ENCODE measurements at places on chromosomes 2 and 18.

- no peak for DNase-seq
Measured at GRCh38 chr2:42795841-42796301, 3.5 kb upstream of the HAAO start.

DNA sequence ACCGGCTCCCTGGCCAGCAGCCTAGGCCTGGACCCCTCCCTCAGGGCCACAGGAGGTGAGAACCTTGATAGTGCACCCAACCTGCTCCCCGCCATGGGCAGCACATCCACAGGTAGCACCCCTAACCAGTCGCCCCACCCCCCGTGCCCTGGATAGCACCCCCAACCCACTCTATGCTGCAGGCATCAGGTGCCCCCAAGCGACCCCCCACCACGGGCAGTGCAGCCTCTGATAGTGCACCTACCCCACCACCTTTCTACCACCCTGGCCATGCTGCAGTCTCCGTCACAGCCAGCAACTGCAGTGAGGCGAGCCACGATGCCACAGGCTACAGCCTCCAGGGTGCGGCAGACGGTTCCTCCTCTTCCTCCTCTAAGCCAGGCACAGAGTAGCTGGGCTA is 55.6 kb downstream of the SOWAHC start:
- DNase-seq, result no peak

- no peak for DNase-seq
Measured at GRCh38 chr2:223587301-223587700, 14.9 kb downstream of the SCG2 start.

DNA sequence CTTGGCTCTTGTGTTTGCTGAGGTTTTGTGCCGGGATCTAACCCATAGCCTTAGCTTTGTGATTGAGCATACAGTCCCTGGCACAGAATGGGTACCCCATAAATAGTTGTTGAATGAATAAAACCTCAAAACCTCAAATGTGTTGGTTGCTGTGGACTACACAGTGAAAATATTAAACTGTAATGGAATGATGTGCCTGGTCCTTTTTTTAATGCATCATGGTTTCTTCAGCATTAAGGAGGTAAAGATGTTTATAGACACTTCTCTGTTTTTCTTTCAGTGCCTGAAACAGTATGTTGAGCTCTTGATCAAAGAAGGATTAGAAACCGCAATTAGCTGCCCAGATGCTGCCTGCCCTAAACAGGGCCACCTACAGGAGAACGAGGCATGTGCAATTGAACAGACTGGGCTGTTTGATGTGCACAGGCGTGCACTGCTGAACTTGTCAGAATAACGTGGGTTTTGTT is 97.0 kb downstream of the RNF144A start:
- DNase-seq, result no peak

- no peak for DNase-seq
Measured at GRCh38 chr2:16191431-16192200, 251.3 kb downstream of the MYCN start.

GRCh38 chr18:51150113-51150700 is 47.3 kb downstream of the MEX3C start:
- DNase-seq, result no peak

DNA sequence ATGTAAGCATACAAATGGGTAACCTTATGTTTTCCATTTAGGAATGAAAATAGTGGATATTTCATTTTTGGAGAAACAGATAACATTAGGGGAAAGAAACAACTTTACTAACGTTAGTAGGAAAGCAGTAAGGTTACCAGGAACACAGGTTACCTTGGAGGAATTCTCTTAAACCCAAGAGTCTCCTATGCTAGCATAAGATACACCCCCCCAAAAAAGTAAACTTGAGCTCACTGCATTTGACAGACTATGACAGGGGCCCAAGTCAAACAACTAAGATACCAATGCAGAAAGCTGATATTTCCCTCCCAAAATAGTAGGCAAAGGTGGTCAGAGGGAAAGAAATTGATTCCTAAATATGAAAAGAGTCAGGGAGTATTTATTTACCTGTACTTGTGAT is 656.9 kb downstream of the DSC3 start:
- no peak for DNase-seq

- DNase-seq, result no peak
Measured at GRCh38 chr2:38245114-38245641, 131.9 kb downstream of the ATL2 start.

DNA sequence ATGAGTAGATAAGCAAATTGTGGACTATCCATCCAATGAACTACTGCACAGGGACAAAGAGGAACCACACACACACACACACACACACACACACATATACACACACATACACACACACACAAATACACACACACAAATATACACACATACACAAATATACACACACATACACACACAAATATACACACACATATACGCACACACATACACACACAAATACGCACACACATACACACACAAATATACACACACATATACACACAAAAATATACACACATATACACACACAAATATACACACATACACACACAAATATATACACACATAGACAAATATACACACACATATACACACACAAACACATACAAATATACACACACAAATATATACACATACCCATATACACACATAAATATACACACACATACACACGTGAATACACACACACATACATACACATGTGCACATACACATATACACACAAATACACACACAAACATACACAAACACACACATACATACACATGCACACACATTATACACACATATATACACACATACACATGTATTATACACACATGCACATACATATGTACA is 19.8 kb upstream of the EFHD1 start:
- no peak for DNase-seq

GRCh38 chr18:21439431-21439846 is 161.1 kb downstream of the ESCO1 start:
- no peak for DNase-seq

DNA sequence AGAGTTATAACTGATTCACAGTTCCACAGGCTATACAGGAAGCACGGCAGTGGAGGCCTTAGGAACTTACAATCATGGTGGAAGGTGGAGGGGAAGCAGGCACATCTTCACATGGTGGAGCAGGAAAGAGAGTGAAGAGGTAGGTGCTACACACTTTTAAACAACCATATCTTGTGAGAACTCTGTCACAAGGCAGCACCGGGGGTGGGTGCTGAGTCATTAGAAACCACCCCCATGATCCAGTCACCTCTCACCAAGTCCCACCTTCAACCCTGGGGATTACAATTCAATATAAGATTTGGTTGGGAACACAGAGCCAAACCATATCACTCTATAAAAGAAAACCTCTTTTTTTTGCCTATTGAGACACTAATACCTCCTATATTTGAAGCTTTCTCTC is 1108.5 kb upstream of the CDH2 start:
- no peak for DNase-seq

- no peak for DNase-seq
Measured at GRCh38 chr2:203623661-203624060, 82.8 kb upstream of the CD28 start.

DNA sequence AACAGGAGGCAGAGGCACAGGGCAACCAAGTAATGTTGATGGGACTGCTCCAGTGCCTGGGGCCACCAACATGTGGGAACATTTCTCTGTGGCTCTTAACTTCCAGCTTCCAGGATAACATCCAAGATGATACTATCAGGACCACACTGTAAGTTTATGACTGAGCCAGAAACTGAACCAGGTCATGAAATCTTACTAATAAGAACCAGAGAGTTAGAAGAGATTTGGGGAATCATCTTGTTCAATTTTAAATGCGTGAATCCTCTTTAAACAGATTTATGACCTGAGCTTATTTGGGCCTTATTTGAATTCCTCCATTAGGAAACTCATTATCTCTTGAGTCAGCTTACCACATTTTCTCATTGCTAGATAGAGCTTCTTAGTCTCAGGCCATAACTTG is 45.0 kb downstream of the MAP2 start:
- no peak for DNase-seq

DNA sequence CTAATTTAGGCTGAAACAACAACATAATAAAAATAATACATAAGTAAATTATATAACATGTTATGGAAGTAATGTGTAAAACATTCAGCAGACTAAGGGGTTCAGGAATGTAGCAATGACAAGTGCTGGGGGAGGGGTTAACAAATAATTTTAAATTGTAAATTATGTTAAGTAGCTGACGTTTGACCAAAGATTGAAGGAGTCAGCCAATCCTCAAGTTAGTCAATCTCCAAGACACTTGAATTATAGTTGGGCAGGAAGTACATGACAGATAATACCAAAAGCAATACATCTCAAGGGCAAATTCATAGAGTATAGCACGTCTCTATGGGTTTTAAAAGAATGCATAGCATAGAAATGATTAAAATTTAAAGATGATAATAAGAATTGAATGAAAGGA is 89.1 kb downstream of the KCNH7 start:
- DNase-seq, result no peak

DNA sequence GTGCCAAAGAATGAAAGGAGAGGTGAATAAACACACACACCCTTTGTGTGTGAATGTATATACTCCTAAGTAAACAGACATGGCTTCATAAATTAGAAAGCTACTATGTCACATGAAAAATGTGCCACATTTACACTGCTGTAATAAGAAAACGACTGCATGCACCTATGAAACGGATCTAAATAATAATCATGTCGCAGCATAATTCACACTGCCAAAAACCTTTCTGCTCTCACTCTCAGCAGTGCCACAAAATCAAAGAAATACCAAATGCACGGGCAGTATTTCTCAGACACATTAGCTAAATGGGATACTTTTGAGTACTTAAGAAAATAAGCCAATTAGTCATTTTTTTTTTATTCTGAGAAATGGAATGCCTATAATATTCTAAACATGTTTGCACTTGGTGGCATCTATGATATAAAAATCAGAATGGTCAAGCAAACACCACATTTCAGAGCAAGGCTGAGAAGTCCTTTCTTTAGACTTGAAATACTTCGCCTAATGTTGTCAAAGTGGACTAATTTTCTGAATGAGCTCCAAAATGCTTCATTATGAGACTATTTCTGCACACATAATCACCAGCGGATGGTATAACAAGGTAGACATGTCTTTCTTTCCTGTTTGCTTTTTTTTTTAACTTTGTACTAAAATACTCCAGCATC is 6.6 kb downstream of the BCL11A start:
- no peak for DNase-seq

- no peak for DNase-seq
Measured at GRCh38 chr2:232436381-232437194, 19.4 kb upstream of the ALPI start.

- no peak for DNase-seq
Measured at GRCh38 chr2:191150230-191150599, 579 bp downstream of the STAT4 start.

DNA sequence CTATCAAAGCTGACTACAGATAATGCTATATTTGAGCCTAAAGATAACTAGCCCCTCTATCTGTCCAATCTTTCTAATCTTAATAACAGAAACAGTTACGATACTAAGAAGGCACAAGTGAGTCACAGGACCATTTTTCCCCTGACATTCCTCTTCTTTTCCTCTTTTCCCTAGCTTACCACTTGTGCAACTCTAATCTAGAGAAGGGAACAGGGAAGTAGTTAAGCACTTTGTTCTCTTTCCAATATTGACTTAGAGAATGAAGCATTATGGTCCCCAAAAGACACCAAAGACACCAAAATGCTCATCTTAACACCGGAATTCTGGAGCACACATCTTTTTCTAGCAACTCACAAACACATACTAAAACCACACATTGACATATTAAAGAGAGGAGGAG is 1.8 kb downstream of the PDE11A start:
- DNase-seq, result no peak

- no peak for DNase-seq
Measured at GRCh38 chr2:210268281-210268680, 43.0 kb upstream of the ACADL start.

DNA sequence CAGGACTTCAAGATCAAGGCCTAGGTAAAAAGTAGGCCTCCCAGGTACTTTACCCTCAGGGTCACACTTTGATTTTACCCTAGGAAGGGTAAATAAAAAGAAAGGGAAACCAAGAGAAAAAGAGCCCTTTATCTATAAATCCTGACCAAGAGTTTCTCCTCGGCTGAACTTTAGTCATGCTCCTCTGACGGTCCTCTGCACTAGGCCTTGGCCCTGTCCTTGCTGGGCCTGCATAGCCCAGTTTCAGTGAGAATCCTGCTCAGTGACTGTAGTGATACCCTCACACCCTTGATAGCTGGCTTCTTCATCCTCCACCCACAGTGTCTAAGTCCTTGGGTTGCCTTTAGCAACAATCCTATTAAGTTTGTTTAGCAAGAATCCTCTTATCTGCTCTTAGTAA is 20.5 kb upstream of the ITSN2 start:
- DNase-seq, result no peak

DNA sequence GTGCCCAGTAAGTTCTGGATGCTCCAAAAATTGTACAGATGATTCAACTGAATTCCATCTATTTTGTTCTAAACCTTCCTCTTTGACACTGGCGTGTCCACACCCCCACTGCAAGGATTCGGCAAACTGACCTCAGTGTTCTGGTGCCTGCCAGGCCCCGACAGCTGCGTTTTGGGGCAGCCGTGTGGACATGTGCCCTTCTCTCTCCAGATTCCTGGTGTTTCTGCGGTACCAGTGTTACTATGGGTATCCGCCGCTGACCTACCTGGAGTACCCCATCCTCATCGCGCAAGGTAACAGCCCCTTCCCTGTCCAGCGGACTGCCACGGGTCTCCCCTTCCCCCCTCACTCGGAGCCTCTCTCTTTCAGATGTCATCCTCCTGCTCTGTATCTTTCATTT is 5.0 kb downstream of the SLC66A3 start:
- DNase-seq, result no peak

DNA sequence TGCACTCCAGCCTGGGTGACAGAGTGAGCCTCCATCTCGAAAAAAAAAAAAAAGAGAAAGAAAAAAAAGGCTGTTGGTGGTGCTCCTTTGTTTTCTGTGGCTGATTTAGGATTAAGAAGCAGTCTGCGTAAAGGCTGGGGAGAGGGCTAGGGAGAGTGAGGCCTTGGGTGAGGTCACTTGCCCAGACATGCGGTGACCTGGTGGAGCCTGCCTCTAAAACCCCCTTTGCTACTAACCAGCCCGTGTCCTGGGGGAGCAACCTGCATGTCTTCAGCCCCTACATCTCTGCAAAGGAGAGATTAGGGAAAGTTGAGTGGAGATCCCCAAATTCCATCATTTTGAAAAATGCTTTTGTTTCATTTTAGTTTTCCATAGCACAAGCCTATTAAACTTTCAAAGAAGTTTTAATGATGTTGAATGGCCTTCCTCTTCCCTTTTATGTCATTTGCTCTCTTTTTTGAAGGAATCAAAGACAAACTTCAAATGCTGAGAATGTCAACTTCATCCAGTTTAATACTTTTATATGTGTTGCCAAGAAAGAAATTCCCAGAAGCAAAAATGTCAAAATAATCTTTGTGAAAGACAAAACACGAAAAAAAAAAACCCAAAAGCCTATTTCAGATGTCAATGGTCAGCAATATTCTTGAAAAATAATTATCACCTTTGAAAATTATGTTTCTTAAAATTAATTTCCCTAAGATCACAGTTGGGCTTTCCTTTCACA is 38.9 kb upstream of the RALBP1 start:
- no peak for DNase-seq

DNA sequence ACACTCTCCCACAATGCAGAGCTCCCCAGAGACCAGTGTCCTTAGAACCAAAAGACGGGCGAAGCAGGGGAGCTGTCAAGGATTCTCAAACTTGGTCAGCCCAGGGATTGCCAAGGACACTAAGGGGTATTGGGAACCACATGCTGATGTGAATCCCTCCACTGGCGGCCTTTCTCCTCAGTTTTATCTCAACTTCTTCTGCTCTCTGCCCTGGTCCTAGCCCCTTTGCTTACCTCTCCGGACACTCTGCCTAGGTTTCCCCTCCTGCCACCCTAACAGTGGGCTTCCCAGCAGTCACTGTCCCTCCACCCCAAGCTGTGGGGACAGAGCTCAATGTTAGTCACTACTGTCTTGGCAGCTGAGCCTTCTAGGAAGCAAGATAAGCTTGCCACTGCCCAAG is 61.1 kb downstream of the POLR1A start:
- DNase-seq, result no peak
